ENCODE measurements at places on chromosomes 13 and 19. TPM values are rescaled to one million over a fixed set of nuclear protein-coding genes. Genes with fewer than 3 reads are reported as not detected.

DCT gene
- polyA plus RNA-seq, result 0.02 TPM

KLK14 gene
- polyA plus RNA-seq, result 0.22 TPM

LRRC25 gene
- polyA plus RNA-seq, result 0.41 TPM

ZNF296 gene
- polyA plus RNA-seq, result 2.7 TPM

RFPL4A gene
- not detected for polyA plus RNA-seq

CYP4F12 gene
- not detected for polyA plus RNA-seq

SIGLEC9 gene
- polyA plus RNA-seq, result not detected

ZNF837 gene
- 6.6 TPM for polyA plus RNA-seq

MAST1 gene
- 15.6 TPM for polyA plus RNA-seq

NDUFB7 gene
- polyA plus RNA-seq, result 777 TPM

LGALS14 gene
- 0.77 TPM for polyA plus RNA-seq

PNPLA6 gene
- polyA plus RNA-seq, result 121 TPM

ZNF808 gene
- polyA plus RNA-seq, result 2.6 TPM

ZNF211 gene
- polyA plus RNA-seq, result 5.0 TPM

ZNF486 gene
- 6.3 TPM for polyA plus RNA-seq

ZNF880 gene
- polyA plus RNA-seq, result 25.9 TPM

CEACAM5 gene
- not detected for polyA plus RNA-seq

CGB8 gene
- 0.09 TPM for polyA plus RNA-seq

NCAN gene
- polyA plus RNA-seq, result 3.6 TPM

RAB3A gene
- polyA plus RNA-seq, result 18.6 TPM

ZNF566 gene
- 6.9 TPM for polyA plus RNA-seq

DNAAF3 gene
- polyA plus RNA-seq, result 8.0 TPM

WASF3 gene
- polyA plus RNA-seq, result 15.4 TPM

UNC13A gene
- polyA plus RNA-seq, result 15.8 TPM

CDX2 gene
- polyA plus RNA-seq, result not detected

ELSPBP1 gene
- polyA plus RNA-seq, result not detected

CHST8 gene
- 28.2 TPM for polyA plus RNA-seq

FCHO1 gene
- polyA plus RNA-seq, result 13.0 TPM

ANGPTL8 gene
- polyA plus RNA-seq, result not detected

RINL gene
- 11.1 TPM for polyA plus RNA-seq

KANK2 gene
- 47.7 TPM for polyA plus RNA-seq

C3 gene
- polyA plus RNA-seq, result 12.8 TPM

MARCHF2 gene
- polyA plus RNA-seq, result 46.2 TPM

CYP4F8 gene
- not detected for polyA plus RNA-seq

LRG1 gene
- polyA plus RNA-seq, result 0.64 TPM

PRX gene
- polyA plus RNA-seq, result 3.8 TPM

TJP3 gene
- 30.2 TPM for polyA plus RNA-seq

CEACAM16 gene
- not detected for polyA plus RNA-seq

RFC3 gene
- 26.4 TPM for polyA plus RNA-seq

GRIK5 gene
- polyA plus RNA-seq, result 25.3 TPM

LYPD3 gene
- polyA plus RNA-seq, result 18.4 TPM

CDADC1 gene
- 1.3 TPM for polyA plus RNA-seq

GNG7 gene
- 2.8 TPM for polyA plus RNA-seq

PTH2 gene
- polyA plus RNA-seq, result not detected

OSCAR gene
- 1.1 TPM for polyA plus RNA-seq

TNFSF9 gene
- 4.4 TPM for polyA plus RNA-seq

ARL11 gene
- 0.45 TPM for polyA plus RNA-seq

FAM83E gene
- 2.5 TPM for polyA plus RNA-seq

ACER1 gene
- polyA plus RNA-seq, result not detected

LGALS7B gene
- polyA plus RNA-seq, result 3.6 TPM

KLK3 gene
- 0.08 TPM for polyA plus RNA-seq

CYP4F11 gene
- not detected for polyA plus RNA-seq
